Urinary bladder (tissue), 4 donors: ENCODE measurements at places on chromosomes 11 and 22.

DNA sequence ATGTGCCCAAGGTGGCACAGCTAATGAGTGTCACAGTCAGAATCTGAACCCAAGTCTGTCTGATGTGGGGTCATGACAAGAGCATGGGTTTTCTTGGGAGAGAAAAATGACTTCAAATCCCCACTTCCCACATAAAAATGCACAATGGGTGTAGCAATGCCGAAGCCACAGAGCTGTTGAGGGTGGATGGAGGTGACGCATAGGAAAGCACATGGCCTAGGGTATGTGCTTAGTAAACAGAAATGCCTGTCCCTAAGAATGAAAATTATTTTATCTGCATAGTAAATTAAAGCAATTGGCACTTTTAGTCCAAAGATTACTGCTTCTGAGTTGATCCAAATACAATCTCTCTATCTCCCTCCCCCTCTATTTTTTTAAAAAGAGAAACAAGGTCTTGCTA is 10.9 kb downstream of the MICAL3 start:
- DNase-seq = no peak

GRCh38 chr11:38582151-38582550 is 1984.1 kb upstream of the RAG2 start:
- no peak for DNase-seq

DNA sequence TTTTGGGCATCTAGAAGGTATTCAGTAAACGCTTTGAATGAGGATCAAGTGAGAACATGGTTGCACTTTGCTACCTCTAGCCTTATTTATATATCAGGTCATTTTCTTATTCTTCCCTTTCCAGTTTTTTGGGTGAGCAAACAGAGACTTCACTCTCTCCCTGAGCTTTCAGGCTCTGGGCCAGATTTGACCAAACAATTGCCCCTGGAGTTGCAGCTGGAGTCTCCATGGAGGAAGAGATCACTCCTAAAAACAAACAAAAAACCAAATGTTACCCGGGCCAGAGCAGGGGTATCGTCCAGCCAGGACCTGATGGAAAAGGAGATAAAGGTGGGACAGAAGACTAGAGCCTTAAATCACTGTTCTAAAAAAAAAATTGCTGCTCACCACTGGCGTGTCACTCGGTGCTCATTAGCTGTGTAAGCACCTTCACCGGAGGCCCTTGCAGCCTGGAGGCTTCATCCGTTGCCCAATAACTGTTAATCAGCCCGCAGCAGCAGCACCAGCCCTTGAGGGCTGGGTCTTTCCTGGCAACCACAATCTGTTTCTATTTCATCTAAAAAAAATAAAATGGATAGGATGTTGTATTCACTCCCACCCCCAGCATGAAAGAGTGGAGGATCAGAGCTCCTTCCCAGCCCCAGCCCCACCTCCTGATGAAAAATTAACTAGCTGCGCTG is 125.0 kb downstream of the PKNOX2 start:
- no peak for DNase-seq

GRCh38 chr22:17825876-17826550 is 51.7 kb upstream of the BID start:
- no peak for DNase-seq

GRCh38 chr11:82871646-82872045 is 28.6 kb downstream of the PRCP start:
- no peak for DNase-seq

GRCh38 chr11:61555978-61556377 is 24.9 kb downstream of the SYT7 start:
- DNase-seq = no peak

DNA sequence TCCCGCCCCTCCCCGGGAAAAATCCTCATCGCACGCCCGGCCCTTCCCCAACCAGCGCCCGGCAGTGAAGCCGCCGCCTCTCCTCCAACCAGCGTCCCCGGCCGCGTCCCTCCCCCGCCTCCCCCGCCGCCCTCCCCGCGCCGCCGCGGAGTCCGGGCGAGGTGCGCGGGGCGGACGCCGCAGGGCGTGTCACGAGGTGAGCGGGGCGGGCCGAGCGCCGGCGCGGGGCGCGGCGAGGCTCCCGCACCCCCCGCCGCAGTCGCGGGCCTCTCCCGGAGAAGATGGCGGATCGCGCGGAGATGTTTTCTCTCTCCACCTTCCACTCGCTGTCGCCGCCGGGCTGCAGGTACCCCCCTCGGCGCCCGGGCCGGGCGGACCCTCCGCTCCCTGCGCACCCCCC is at the start of gene MAPK8IP2:
MAPK8IP2 (plus strand) TSS at position 256 of the 400 bp plus-strand sequence; CDS start at position 282, 26 bp downstream.
- DNase-seq = no peak

GRCh38 chr22:32202539-32203180 is 2.2 kb downstream of the RFPL2 start:
- DNase-seq = no peak

DNA sequence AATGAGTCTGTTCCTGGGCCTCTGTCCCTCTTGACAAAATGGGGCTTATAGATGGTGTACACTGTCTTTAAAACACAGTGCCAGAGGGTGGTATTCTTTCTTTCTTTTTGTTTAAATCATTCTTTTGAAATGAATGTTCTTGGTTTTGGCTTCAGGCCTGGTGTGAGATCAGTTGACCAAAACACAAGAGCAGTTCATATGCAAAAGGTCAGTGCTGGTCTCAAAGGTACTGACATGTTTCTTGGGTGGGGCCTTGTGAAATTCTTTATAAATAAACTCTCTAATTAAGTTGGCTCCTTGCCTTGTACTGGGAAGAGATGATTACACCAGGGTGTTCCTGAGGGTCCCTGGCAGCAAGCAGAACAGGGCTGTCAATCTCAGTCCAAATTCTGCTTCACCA is 110.0 kb downstream of the FBXO7 start:
- DNase-seq = no peak

GRCh38 chr11:64765291-64765850 is 5.6 kb upstream of the PYGM start:
- no peak for DNase-seq
